ENCODE measurements at places on chromosomes 1 and 21.

GRCh38 chr1:153505576-153505975 is 30.2 kb downstream of the S100A6 start:
- DNase-seq, result no peak

GRCh38 chr1:205345761-205346160 is 11.0 kb downstream of the KLHDC8A start:
- DNase-seq, result no peak

- no peak for DNase-seq
These were observed 136.7 kb upstream of the HOOK1 start for GRCh38 chr1:59678040-59678439.

DNA sequence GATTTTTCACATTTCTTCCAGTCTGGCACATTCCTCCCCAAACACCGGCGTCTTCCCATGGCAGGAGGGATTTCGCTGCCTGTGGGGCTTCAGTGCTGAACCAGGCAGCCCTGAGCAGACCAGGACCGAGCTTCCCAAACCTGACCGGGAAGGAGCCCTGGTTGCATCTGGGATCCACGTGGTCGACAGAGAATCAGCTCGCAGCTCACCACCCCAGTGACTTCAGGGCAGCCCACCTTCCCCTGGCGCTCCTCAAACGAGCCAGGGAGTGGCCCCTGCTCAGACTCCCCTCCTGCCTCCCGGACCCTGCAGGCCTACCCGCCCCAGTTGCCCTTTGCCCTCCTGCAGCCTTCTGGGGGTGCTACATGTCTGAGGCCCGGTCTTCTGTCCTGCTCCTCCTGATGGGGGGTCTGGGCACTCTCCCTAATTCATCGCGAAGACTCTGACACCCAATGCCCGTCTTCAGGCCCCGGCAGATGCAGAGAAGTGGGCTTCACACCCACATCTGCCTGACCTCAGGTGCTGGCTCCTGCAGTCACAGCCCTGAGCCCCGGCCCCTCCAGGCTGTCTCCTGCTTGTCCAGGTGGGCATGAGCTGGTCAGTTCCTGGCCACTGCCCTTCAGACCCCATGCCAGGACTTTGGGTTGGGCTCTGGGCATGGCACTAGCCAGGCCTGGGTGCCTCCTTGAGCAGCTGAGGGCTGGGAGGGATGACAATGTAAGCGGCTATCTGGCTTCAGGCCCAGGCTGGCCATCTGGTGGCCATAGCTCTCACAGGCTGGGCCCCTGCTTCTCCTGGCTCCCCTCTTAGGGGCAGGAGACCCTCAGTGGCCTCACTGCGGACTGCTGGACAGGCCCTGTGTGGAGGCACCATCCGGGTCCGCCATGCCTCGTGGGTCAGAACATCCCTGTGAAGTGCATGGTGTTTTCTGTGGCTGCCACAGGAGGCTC is 26.1 kb upstream of the PRSS38 start:
- DNase-seq, result no peak

GRCh38 chr1:168333562-168334276 is 53.0 kb downstream of the TBX19 start:
- no peak for DNase-seq
